ENCODE measurements at places on chromosomes 5 and 9.

DNA sequence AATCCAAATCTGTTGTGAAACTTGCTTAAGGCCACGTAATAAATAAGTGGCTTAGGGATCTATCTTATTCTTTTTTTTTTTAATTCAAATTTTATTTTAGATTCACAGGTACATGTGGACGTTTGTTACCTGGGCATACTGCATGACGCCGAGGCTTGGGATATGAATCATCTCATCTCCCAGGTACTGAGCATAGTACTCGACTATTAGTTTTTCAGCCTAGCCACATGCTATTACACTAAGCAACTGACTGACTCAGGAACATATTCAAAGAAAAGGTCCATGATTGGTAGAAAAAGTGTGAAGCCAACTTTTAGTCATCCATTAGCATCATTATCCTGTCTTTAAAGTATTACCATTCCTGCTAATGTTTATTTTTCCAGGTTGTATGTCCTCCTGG is 1103.5 kb upstream of the DMAC1 start:
- DNase-seq: no peak

GRCh38 chr9:35519692-35520363 is 29.9 kb downstream of the RUSC2 start:
- no peak for DNase-seq

DNA sequence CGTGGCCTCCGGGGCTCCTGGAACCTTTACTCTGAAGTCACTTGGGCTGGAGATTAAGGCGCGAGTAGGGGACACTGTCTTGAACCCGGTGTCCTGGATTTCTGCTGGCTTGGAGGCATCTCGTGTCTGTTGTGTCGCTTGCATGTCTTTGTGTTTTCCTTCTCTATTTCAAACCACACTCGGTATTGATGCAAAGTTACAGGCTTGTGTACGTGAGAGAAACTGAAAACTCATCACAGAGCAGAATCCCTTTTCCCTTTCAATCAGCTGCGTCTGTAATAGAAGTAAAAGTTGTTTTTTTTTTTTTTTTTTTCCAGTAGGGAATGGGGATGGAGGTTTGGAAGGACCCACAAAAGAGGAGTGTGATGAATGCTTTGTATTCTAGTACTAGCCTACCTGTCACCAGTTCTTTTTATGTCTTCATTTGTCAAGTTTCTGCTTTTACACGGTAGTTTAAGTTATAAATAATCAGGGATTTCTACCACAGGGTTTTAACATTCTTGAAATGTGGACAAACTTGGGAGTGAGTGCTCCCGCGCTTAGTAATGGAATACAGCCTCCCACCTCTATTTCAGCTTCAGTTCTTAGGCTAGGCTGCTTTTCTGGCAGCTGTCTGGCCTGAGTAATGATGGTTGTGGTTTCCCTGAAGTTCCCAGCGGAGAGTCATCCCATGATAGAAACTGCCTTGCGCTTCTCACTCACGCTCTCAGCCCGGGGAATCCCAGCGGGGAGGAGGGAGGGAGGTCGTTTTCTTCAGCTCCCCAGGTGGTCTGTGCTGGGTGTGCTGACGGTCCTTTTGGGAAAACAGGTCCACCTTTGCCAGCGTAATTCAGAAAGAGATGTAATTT is 763 bp downstream of the TJP2 start:
- DNase-seq: no peak

DNA sequence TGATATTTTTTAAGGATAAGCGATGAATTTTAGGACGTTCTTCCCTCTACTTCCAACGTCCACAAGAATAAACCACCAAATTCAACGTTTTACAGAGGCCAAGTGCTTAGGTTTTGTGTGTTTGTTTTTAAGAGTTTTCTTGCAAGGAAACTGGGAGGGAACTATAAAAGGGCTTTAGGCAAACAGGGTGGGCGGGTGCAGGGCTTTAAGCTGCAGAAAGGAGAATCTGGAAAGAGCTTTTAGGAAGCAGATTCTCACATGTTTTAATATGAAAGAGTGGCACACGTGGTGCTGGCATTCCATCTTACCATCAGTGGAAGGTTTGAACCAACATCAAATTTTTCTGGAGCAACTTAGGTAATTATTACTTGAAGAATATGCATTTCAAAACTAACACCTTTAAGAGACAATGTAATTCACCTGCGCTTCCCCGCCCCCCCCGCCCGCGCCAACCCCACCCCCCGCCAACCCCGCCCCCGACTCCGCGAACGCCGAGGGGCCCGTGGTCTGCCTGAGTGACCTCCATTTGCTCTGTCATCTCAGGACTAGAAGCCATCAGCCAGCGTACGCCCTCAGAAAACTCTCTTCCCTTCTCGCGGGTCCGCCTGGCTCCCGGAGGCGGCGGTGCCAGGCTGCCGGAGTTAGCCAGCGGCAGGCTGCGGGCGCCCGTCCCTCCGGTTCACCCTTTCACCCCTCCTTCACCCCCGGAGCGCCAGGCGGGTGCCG is 911 bp upstream of the PIK3R1 start:
- DNase-seq: peak; percentile 52

DNA sequence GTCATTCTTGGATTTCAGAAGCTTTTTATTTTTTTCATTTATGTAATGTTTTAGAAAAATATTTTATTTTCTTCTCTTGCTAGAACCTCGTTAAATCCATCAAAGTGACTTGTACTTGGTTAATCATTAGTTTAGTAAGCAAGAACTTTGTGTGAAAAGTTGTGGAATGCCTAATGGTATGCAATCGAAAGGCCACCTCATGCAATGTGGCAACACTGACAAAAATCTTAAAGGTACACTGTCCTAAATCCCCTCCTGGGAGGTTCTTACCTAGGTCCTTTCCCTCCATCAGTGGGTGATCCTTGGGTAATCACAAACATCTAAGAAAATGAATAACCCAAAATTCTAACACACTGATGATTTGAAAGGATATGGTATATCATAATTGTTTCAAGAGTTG is 304.2 kb downstream of the DNAH5 start:
- DNase-seq: no peak

DNA sequence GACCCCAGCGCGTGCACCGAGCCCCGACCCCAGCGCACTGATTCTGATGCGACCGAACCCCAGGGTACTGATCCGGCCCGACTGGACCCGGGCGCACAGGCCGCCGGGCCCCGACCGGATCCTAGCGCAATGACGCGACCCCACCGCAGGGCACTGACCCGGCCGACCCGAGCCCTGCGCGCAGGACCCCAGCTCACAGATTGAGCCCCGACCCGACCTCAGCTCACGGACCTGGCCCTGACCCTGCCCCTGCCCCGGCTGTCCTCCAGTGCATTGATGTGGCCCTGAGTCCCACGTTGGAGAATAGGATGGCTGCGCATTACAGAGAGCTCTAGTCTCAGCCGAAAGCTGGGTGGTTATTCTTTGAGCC is 438 bp downstream of the TRIP13 start:
- DNase-seq: no peak

GRCh38 chr5:158473016-158473635 is 614.2 kb upstream of the CLINT1 start:
- DNase-seq: no peak

GRCh38 chr5:9799606-9800005 is 169.5 kb upstream of the TAS2R1 start:
- DNase-seq: no peak

DNA sequence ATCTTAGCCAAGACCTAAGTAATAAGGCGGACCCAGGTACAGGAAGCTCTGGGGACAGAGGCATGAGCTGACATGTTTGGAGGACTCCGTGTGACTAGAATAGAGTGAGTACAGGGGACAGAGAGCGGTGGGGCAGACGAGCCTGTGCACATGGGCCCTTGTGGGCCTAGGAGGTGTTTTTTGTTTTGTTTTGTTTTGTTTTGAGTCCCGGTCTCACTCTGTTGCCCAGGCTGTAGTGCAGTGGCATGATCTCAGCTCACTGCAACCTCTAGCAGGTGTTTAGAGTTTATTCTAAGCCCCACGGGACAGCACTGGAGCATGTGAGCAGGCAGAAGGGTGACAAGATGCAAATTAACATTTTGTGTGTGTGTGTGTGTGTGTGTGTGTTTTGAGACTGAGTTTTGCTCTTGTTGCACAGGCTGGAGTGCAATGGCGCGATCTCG is 3.1 kb upstream of the EEIG1 start:
- DNase-seq: no peak

DNA sequence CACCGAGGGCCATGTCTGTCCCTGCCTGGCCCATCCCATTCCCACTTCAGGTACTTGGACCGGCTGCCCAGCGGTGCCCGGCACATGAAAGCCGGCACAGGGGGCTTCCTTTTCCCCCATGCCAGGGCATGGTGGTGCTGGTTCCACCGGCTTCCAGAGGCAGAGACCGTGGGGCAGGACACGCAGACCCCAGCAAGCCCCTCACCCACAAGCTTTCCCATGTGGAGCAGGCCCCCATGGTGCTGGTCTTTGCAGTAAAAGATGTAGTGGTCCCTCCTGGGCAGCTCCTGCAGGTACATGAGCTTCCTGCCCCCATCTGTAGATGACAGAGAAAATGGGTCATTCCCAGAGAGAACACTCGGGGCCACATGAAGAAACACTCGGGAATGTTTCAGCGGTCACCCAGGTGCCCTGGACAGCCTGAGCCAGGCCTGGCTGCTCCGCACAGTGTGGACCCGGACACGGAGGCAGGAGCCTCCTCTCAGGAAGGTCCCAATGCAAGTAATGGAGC is 2.0 kb downstream of the OBP2B start:
- no peak for DNase-seq

GRCh38 chr5:66633754-66634153 is 37.6 kb downstream of the MAST4 start:
- DNase-seq: peak; percentile 91

DNA sequence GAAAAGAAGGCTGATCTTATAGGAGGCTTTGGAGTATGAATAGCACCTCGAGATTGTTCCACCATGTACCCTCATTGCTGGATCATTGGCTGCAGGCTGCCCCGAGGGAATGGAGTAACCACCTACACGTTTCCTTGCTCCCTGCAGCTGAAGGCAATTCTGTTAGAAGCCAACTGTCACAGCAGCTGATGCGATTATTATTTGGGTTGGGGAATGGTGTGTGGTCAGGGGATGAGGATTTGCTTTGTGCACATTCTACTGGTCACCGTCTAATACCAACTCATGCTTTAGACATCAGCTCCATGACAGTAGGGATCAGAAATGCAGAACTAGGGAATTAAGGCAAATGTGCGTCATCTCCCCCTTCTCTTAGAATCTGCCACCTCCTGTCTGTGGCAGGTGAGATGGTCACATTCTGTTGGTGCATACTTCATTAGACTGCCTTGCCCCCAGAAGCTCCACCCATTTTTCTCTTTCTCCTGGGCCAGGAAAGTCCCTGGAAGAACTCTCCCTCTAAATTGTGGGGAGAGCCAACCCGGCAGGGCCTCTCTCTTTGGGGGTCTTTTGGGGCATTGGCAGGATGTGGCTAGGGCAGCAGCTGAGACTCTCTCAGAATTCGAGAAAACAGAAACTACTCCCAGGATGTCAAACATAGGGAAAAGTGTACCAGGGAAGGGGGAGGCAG is 32.8 kb downstream of the NEUROG1 start:
- DNase-seq: no peak

GRCh38 chr9:127903557-127904475 is 4.4 kb upstream of the ST6GALNAC6 start:
- DNase-seq: no peak

GRCh38 chr5:32233696-32234447 is 59.8 kb upstream of the GOLPH3 start:
- no peak for DNase-seq

GRCh38 chr9:119349351-119349825 is 19.8 kb downstream of the BRINP1 start:
- DNase-seq: no peak

GRCh38 chr5:57710126-57710525 is 227.5 kb upstream of the ACTBL2 start:
- DNase-seq: no peak

- DNase-seq: no peak
These were observed 46.9 kb downstream of the RAB14 start for GRCh38 chr9:121154782-121155181.

DNA sequence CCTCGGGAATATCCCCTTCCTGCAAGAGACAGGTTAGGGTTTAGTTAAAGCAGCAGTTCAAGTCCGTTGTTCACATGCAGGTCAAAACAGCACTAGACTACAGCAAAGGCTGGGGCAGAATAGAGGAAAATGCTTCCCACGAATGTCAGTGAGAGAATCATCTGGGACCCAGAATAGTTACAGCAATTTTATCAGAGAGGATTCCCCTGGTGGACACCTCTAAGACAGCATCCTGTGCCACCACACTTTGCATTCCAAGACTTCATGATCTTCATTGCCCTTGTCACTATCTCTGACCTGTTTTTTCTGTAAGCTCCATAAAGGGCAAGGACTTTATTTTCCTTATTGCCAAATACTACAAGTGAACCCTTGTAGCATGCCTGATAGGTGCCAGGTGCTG is 12.9 kb downstream of the GRXCR2 start:
- no peak for DNase-seq

DNA sequence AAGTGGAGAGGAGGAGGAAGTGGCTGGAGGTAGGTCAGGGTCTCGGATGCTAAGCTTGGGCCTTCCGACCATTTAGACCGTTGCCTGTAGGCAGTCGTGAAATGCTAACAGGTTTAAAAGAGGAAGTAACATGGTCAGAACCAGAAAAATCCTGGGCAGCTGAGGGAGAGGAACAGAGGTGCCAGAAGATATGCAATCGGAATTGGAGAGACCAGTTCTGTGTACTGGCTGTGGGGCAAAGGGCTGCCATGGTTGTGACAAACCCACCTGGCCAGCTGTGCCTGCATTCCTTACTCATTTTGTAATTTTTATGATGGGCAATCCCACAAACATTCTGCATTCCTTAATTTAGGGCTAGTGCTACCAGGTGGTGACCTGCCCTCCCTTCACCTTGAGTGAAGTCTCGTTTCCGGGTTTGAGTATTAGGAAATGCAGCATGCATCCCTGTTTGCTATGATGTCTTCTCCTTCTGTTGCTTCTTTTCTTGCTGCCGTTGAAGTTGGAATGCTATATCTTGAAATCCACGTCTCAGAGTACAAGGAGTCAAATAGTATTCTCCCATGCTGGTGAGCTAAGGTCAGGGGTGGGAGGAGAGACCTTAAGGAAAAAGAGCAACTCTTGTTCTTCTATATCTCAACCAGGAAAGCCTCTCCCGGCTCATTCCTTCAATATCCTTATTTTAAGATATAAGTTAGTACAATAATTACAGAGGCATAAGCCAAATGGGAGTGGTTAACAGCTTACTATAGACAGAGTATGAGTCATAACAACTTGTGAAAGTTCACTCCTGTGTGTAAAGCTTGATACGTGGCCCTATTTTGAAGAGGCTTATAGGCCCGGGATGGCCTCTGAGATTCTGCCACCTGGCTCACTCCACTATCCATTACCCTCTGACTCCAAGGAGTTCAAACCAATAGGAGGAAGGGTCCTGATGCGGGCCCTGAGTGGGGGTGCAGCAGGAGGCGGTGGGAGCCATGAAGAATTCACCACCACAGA is 37.0 kb downstream of the B4GALT1 start:
- DNase-seq: no peak

Measured in NCI-H748 treated with DMSO at 0.1 percent for 48 hours (cell line).